ENCODE measurements at places on chromosomes 3 and 15. TPM values are rescaled to one million over a fixed set of nuclear protein-coding genes. Genes with fewer than 3 reads are reported as not detected.

DNA sequence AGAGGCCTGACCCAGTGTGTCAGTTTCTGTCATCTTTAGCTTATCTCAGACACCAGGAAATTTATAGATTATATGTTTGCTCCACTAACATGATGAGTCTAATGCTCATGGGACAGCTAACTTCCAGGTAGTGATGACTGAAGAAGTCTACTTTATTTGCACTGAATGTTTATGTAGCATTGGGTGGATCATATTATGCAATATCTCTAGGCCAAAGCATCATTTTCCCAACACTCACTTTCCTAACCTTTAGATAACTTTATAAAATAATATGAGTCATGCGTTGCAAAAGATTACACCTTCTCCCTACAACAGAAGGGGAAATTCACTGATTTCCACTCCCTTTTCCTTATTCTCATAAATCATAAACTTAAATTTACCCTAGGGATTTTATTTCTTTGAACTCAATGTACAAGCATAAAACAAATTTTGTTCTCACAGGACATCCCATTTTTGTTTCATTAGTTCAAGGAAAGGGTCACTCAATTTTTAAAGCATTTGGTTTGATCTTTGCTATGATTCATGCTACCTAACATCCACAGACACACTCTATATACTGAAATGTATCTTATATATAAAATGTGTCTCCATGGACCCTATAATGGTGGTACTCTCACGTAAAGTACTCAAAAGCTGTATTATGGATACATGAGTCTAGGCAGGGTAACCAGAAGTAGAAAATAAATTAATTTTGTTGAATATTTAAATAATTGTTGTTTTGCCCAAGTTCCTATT is 225.2 kb downstream of the WDR72 start:
- H3K4me3 ChIP-seq: no peak overlapping the region
- no peaks in the 10 kb centered on the region for H3K36me3 ChIP-seq
- no peak overlapping the region for H3K27ac ChIP-seq
- H3K4me1 ChIP-seq: no peaks in the 10 kb centered on the region

- peaks cover 8% of the 10 kb centered on the region for H3K4me1 ChIP-seq
- no peak overlapping the region for H3K4me3 ChIP-seq
These were observed 63.2 kb upstream of the MNS1 start for GRCh38 chr15:56528136-56528535.

HIGD2B gene
- total RNA-seq: not detected

- H3K36me3 ChIP-seq: peaks cover 45% of the 10 kb centered on the region
- H3K4me3 ChIP-seq: no peak overlapping the region
- H3K27me3 ChIP-seq: no peaks in the 10 kb centered on the region
- no peak for DNase-seq
These were observed 3.7 kb upstream of the ZBTB47 start for GRCh38 chr3:42649783-42650182.

DNA sequence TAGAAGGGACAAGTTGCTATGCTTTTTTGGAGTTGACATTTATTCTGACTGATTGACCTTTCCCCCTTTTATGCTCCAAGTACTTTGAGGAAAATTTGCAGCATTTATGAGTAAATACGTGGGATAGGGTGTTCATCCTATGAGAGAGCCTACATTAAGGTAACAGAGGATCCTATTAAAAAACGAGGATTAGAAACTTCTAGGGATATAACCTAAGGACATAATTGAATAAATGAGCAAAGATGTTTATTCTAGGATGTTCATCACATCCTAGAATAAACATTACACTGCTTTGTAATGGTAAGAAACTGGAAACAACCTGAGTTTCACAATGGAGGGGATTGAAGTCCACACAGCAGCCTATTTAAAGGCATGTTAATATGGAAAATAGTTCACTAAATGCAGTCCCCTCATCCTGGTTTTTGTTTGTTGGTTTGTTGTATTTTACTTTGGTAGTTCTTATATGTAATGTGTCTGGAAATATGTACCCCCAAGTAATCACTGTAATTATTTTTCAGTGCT is 23.9 kb upstream of the CLEC3B start:
- no peak for DNase-seq
- no peak overlapping the region for H3K27ac ChIP-seq
- H3K36me3 ChIP-seq: peaks cover 66% of the 10 kb centered on the region

EFHB gene
- total RNA-seq: 0.29 TPM

- H3K4me1 ChIP-seq: no peaks in the 10 kb centered on the region
- DNase-seq: no peak
- no peaks in the 10 kb centered on the region for H3K27me3 ChIP-seq
- no peak overlapping the region for H3K4me3 ChIP-seq
These were observed 427.4 kb downstream of the FGF12 start for GRCh38 chr3:192299921-192300320.

XCR1 gene
- not detected for total RNA-seq

GRCh38 chr15:78991476-78991875 is 46.6 kb upstream of the CTSH start:
- no peaks in the 10 kb centered on the region for H3K27me3 ChIP-seq
- H3K4me3 ChIP-seq: no peak overlapping the region
- H3K27ac ChIP-seq: no peak overlapping the region
- peak; percentile 26 for DNase-seq
- no peaks in the 10 kb centered on the region for H3K36me3 ChIP-seq

CEP19 gene
- total RNA-seq: 3.6 TPM

ZNF710 gene
- 10.9 TPM for total RNA-seq

- H3K36me3 ChIP-seq: no peaks in the 10 kb centered on the region
- H3K27me3 ChIP-seq: no peaks in the 10 kb centered on the region
- no peak overlapping the region for H3K4me3 ChIP-seq
- H3K27ac ChIP-seq: no peak overlapping the region
These were observed 10.1 kb upstream of the MINDY2 start for GRCh38 chr15:58761010-58761388.

MED12L gene
- total RNA-seq: 2.2 TPM

SPINK8 gene
- not detected for total RNA-seq

MME gene
- 102 TPM for total RNA-seq

DNA sequence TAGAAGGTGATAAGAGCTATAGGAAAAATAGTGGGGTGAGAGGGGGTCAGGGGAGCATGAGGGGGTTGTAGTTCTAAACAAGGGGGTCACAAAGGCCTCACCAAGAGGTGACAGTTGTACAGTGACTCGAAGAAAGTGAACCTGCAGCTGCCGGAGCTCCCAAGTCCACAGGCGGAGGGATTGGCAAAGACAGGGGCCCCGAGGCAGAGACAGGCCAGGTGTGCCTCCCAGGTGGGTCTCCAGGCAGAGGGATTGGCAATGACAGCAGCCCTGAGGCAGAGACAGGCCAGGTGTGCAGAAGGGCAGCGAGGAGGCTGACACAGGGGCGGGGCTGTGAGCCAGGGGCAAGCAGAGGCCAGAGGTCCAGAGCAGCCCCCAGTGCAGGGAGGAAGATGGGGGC is 63.7 kb downstream of the DNAJB8 start:
- no peak overlapping the region for H3K4me3 ChIP-seq
- no peak for DNase-seq
- H3K4me1 ChIP-seq: no peaks in the 10 kb centered on the region
- no peaks in the 10 kb centered on the region for H3K27me3 ChIP-seq

DNA sequence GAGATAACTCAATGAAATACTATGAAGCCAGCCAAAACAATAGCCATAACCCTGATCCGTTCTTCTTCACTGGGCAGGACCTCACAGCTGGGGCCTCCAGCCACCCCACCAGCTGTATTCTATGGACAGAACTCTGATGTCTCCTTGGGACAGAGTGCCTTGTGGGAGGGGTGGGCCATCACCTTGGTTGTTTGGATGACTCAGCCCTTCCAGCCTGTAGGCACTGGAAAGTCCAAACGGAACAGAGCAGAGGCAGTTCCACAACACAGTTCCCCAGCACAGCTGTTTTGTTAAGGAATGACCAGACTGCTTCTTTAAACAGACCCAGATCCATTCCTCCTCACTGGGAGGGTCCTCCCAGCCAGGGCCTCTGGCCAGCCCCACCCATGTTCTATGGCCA is 31.9 kb upstream of the ZBED2 start:
- H3K36me3 ChIP-seq: no peaks in the 10 kb centered on the region
- no peaks in the 10 kb centered on the region for H3K4me1 ChIP-seq
- no peak overlapping the region for H3K4me3 ChIP-seq
- no peak for DNase-seq

- no peaks in the 10 kb centered on the region for H3K36me3 ChIP-seq
- DNase-seq: no peak
- no peak overlapping the region for H3K27ac ChIP-seq
- H3K27me3 ChIP-seq: no peaks in the 10 kb centered on the region
These were observed 43.3 kb upstream of the CMC1 start for GRCh38 chr3:28198161-28198560.

- no peak overlapping the region for H3K4me3 ChIP-seq
- H3K27me3 ChIP-seq: peaks cover 16% of the 10 kb centered on the region
- no peak overlapping the region for H3K27ac ChIP-seq
- no peaks in the 10 kb centered on the region for H3K4me1 ChIP-seq
- DNase-seq: no peak
- no peaks in the 10 kb centered on the region for H3K36me3 ChIP-seq
These were observed 7.4 kb upstream of the CAPN7 start for GRCh38 chr3:15198686-15199085.

RNU5B-1 gene
- total RNA-seq: not detected

DNAH12 gene
- under 0.01 TPM for total RNA-seq

GRCh38 chr3:52405601-52406110 is 39.2 kb downstream of the SEMA3G start:
- H3K4me3 ChIP-seq: no peak overlapping the region
- peaks cover 70% of the 10 kb centered on the region for H3K36me3 ChIP-seq
- H3K27me3 ChIP-seq: no peaks in the 10 kb centered on the region
- no peak overlapping the region for H3K27ac ChIP-seq
- H3K4me1 ChIP-seq: peaks cover 9% of the 10 kb centered on the region
- DNase-seq: peak; percentile 19

All from osteoblast (primary cell).